ENCODE measurements at places on chromosomes 5 and 9.

GRCh38 chr9:76810377-76810957 lies 46.2 kb downstream of the PCA3 start:
- DNase-seq, result no peak

DNA sequence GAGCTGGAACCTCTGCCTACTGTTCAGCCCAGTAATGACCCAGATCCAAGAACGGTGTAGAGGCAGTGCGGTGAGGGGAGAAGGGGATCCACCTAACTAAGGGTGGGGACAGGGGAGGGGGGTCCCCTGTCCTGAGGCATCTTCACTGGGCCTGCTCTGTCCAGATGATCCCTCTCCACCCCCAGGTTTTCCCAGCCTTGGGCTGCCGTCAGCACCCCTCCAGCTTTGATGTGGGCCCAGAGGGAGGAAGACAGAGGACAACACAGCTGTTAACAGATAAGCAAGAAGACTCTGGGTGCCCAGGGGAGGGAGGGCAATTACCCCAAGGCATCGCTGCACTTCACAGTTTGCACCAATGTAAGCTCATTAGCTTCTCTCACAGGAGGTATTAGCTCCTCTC lies 19.3 kb downstream of the BICD2 start:
- DNase-seq, result no peak

- peak; percentile 63 for DNase-seq
Observed at GRCh38 chr9:125867751-125868415, 120.7 kb downstream of the PBX3 start.

DNA sequence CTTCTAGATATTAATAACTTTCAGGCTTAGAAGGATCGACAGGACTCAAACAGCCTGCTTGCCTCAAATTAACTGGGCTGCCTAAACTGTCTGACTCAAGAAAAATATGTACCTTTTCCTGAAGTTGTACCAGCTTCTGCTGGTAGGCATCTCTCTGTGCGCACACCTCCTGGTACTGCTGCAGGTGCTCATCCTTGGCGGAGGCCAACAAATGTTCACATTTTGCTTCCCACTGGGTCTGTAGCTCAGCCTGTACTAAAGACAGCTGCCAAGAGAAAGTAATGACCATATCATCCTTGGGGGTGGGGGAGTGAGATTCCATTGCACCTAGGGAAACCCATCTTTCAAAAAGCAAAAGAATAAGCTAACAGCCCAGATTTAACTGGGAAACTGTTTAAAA lies 22.5 kb downstream of the SLC31A2 start:
- no peak for DNase-seq

DNA sequence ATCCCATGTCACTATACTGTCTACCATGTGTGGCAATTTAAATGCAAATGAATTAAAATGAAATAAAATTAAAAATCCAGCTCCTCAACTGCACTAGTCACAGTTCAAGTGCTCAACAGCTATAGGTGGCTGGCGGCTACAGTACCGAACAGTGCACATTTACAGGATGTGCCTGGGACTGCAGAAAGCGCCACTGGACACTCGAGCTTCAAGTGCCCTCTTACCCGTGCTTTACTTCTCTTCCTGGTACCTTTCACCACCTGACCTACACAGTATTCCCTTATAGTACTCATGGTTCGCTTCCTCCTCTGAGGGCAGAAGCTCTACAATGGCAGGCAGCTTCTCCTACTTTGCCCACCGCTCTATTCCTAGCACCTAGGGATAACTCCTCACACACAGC lies 166.6 kb downstream of the FANCC start:
- DNase-seq, result no peak

Data from hematopoietic multipotent progenitor cell (in vitro differentiated cells).